ENCODE measurements at places on chromosomes 7 and 10.

DNA sequence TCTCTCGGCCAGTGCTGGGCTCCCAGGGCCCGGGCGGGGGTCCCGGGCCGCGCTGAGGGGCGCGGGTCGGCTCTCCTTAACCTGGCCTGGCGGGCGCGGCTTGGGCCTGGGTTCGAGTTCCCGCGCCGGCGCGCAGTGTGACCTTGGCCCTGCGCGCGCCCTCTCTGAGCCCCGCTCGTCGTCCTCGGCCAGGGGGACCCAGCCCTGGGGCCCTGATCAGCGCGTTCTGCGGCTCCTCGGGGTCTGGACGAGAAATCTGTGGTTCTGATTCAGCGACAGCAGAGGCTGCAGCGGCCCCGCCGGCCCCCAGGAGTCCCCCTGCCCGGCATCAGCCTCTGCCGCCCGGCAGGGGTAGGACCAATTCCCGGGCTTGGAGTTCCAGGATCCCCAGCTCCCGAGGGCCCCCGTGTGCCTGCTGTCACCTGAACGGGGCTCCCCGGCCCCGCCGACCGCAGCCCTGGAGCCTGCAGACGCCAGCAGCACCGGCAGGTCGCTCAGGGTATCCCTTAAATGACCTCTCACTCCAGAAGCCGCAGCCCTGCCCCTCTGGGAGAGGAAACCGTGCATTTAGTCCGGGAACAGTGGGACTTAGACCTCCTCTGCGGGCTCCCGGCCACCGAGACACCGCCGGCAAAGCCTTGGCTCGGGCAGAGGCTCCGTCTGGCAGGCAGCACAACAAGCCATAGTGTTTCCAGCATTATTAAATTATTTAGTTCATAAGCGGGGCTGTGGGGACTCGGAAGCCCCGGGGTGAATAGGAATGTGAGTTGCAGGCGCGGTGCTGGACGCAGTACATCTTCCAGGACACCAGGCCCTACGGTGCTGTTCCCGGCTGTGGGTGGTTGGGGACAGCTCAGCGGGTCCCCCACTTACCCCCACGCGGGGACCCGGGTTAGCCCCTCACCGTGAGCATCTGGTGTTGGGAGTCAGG, 572 bp downstream of the CHST12 start:
- peak; percentile 52 for DNase-seq

DNA sequence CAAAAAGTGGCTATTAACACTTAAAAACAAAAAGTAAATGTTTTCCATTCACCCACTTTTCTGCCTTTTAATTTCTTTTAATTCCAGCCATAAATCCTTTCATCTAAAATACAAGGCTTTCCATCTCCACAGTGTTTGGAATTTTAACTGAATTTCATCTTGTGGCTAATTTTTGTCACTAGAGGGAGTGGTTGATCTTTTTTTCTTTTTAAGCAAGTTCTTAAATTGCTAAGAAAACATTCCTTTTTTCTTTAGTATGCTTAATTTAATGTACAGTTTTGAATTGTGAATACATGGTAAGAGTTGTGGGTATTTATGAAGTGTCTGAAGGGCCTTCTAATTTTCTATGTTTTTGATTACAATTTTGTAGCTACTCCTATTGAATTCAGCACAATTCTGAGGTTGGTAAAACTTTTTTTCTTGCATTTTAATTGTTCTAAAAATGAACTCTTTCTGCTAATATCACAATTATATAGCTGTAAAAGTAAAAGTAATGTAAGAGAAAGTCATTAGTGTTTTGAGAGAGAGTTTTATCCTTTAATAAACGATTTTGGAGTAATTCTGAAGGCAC, 54.9 kb upstream of the ANK3 start:
- DNase-seq, result no peak

DNA sequence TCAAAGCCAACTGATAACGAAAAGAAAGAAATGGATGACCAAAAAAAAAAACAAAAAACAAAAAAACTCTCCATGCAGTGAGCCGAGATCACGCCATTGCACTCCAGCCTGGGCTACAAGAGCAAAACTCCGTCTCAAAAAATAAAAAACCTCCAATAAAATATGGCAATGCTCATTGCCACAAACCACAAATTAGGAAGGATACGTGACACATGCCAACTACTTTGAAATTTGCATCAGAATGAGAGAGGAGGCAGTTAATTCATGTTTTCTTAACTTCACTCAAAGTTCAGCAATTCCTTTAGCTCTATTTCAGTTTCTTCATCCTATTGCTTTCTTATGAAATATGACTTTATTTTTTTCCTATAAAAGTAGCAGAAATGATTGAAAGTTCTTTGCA, 398.1 kb upstream of the C7orf33 start:
- no peak for DNase-seq

DNA sequence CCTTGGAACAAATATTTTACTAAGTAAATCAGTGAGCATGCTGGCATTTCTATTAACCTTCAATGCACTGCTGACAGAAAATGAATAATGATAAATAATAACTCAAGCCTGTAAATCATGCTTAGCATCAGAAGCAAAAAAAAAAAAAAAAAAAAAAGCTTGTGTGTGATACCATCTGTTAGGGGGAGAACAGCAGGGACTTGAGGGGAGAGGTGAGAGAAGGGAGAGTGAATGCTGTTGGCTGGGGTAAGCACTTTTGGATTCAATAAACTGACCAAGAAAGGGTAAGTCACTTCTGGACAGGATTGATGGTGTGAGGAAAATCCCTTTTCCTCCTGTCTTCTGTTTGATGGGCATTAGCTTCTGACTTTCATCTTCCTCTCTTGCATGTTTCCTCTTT, 996.4 kb downstream of the KCNMA1 start:
- no peak for DNase-seq

- no peak for DNase-seq
Observed at GRCh38 chr7:95553939-95554338, 42.4 kb downstream of the PDK4 start.

DNA sequence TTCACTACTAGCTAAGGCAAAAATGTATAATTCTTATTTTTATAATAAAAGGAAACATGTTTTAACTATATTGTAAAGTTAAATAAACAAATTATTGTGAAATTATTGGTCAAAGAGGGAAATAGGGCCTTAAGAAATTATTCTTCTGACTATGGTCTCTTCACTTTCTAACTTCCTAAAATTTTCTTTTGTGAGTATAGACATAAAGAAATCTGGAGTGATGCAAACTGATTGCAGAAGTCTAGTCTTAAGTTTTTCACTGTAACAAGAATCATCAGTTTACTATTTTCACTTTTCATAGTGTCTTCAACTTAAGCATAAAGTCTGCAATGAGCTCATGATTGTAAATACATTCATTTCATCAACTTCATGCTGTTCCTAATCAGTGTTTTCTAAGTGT, 525.4 kb downstream of the TFEC start:
- no peak for DNase-seq

DNA sequence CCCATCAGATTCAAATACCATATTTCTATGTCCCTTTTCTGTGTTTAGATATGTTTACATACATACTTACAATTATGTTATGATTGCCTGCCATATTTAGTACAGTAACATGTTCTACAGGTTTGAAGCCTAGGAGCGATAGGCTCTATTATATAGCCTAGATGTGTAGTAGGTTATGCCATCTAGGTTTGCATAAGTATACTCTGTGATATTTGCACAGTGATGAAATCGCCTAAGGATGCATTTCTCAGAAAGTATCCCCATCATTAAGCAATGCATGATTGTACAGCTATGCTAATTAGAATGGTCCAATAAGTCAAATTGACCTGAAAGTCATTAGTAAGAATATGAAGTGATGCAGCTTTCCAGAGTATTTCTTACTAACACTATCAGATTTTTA, 1171.7 kb upstream of the LRRTM3 start:
- DNase-seq, result no peak

DNA sequence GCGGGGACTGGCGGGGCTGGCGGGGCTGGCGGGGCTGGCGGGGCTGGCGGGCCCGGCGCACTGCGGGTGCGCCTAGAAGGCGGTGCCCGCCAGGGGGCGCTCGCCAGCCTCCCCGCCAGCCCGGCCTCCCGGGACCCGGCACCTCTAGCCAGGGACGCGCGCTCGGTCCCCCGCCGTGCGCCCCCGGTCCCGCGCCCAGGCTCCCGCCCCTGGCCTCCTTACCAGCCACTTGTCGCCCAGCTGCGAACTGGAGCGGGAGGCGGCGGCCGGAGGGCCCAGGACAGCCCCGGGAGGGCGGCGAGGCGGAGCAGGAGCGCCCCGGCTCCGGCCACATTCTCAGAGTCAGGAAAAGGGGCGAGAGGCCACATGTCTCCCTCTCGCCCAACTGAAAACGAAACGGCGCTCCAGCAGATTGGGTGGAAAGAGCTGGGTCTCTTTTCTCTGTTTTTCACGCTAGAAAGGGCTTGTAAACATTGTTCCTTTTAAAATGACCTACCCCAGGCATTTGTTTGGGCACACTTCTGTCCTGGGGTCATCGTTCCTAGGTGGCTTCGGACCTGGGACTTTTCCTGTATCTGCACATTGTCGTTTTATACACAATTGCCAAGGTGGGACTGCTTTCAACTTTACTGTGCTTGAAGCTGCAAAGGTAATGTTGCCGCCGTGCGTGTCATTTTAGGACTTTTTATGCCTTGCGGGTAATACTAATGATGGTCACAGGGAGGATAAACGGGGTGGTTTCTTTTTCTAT, 378 bp upstream of the PRKCQ start:
- DNase-seq, result peak; percentile 86

DNA sequence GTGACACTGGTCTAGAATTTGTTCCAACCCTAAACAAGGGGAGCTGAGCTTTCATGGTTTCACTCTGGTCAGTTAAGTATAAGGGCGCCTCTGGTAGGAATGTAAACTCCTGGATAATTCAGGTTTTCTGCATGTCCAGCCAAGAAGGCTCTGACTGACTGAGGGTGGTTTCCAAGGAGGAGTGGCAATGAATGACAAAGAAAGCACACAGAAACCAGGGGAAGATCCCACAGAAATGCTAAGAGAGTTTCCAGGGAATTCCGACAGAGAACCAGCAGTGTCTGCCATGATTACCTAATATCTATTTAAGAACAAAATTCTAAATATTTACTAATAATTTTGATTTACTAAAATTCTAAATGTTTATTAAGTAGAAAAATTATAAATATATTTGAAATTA, 27.3 kb upstream of the NRG3 start:
- no peak for DNase-seq
